Heart left ventricle (tissue), 16 donors: ENCODE measurements at places on chromosomes 2 and 18. TPM values are rescaled to one million over a fixed set of nuclear protein-coding genes. Genes with fewer than 3 reads are reported as not detected.

- H3K4me3 ChIP-seq: no peak overlapping the region
- no peak overlapping the region for H3K27ac ChIP-seq
- DNase-seq: no peak
- no peaks in the 10 kb centered on the region for H3K27me3 ChIP-seq
- no peaks in the 10 kb centered on the region for H3K36me3 ChIP-seq
Measured at GRCh38 chr18:63001861-63002260, 286.5 kb downstream of the PHLPP1 start.

GRCh38 chr2:177589186-177589585 lies 196.6 kb downstream of the AGPS start:
- H3K4me1 ChIP-seq: no peaks in the 10 kb centered on the region
- no peak overlapping the region for H3K4me3 ChIP-seq

DNA sequence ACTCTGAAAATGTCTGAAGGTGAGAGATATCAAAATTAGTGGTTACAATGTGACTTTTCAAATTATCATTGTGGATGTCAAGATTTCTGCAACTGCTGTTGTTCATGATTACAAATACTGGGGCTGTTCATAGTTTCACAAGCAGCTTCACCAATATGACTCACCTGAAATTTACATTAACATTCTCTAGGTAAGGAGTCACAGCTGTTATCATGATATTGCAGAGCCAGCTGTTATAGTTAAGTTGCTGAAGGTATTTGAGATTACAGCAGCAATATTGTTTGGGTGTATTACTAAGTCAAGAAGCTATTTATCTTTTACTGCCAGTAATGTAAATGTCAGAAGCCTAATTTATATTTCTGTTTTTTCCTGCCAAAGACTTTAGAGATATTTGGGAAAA lies 140.0 kb downstream of the MC4R start:
- no peaks in the 10 kb centered on the region for H3K4me1 ChIP-seq
- H3K4me3 ChIP-seq: no peak overlapping the region
- no peaks in the 10 kb centered on the region for H3K36me3 ChIP-seq
- H3K27me3 ChIP-seq: no peaks in the 10 kb centered on the region
- DNase-seq: no peak
- no peak overlapping the region for H3K27ac ChIP-seq

DNA sequence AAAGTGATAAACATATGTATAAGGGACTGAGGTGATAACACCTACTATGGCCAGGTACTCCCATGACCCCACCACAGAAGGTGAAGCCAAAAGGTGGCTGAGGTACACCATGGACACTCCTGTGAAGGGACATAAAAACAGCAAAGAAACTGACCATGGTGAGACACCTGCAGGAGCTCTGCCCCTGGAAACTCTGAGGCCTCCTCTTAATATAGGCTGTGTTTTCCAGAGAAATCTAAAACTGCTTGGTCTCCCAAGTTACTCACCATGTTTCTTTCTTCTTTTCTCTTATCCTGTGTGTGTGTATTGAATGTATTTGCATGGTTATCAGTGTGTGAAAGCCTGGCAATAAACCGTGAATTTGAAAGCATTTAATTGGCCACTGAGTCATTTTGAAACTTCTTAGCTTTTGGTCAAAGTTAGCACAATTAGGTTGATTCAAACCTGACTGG lies 739.3 kb upstream of the GCFC2 start:
- H3K4me3 ChIP-seq: no peak overlapping the region
- DNase-seq: no peak
- no peak overlapping the region for H3K27ac ChIP-seq
- H3K36me3 ChIP-seq: no peaks in the 10 kb centered on the region
- H3K27me3 ChIP-seq: no peaks in the 10 kb centered on the region

DNA sequence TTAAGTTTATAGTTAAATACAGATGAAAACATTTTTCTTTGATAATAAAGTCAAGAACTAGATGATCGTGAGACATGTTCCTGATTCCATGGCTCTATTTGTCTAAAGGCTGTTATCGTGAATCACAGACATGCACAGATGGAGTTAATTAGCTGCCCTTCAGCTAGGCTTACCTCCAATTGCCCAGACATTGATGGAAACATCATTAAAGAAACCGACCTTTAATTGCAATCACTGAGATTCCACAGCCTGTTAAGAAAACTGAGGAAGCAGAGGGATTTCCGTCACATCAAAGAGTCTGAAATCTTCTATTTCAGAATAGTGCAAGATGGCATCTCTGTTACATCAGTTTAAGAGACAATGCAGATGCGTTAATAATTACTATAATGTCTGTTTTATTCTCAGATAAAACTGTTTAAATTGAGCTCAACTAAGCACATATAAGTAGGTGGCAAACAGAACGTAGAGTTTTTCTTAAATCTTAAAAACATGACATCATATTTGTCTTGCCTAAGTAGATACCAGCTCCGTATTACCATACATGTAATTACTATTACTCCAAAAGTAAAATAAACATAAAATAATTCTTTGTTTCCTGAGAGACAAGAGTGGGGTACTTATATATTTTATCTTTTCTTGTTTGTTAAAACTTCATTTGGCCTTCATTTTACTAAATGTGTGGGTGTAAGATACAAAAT lies 23.9 kb upstream of the CRACDL start:
- no peaks in the 10 kb centered on the region for H3K36me3 ChIP-seq
- no peaks in the 10 kb centered on the region for H3K4me1 ChIP-seq
- H3K4me3 ChIP-seq: no peak overlapping the region
- no peak overlapping the region for H3K27ac ChIP-seq

GRCh38 chr18:10846657-10847407 lies 302.5 kb downstream of the PIEZO2 start:
- no peak for DNase-seq
- H3K27ac ChIP-seq: no peak overlapping the region
- no peaks in the 10 kb centered on the region for H3K36me3 ChIP-seq

DNA sequence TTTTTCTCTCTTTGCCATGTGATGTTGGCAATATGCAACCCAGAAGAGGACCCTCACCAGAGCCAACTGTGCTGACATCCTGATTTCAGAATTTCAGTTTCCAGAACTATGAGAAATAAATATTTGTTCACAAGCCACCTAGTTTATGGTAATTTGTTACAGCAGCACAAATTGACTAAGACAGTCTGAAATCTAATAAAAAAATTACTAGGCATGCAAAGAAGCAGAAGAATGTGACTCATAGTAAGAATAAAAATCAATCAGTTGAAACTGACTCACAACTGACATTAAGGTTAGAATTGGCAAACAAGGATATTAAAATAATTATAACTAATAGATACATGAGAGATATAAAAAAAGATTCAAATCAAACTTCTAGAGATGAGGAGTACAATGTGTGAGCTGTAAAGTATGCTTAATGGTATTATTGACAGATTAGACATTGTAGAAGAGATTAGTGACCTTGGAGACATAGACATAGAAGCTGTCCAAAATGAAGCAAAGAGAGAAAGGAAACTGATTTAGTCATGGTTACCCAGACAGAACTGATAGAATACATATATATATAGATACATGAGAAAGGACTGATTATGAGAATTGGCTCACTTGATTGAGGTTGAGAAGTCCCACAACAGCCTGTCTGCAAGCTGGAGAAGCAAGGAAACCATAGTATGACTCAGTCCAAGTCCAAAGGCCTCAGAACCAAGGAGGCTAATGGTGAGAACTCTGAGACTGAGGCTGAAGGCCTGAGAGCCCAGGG lies 27.8 kb upstream of the TTC39C start:
- H3K36me3 ChIP-seq: no peaks in the 10 kb centered on the region
- H3K27ac ChIP-seq: no peak overlapping the region
- no peaks in the 10 kb centered on the region for H3K4me1 ChIP-seq
- no peak for DNase-seq
- no peaks in the 10 kb centered on the region for H3K27me3 ChIP-seq

- H3K27ac ChIP-seq: no peak overlapping the region
- H3K27me3 ChIP-seq: no peaks in the 10 kb centered on the region
- no peaks in the 10 kb centered on the region for H3K4me1 ChIP-seq
Measured at GRCh38 chr18:49020621-49021021, 69.9 kb upstream of the SMAD7 start.

- H3K4me3 ChIP-seq: no peak overlapping the region
- H3K27me3 ChIP-seq: no peaks in the 10 kb centered on the region
- no peak for DNase-seq
Measured at GRCh38 chr18:60259052-60259681, 113.4 kb downstream of the MC4R start.

GRCh38 chr18:63843008-63843407 lies 44.5 kb upstream of the SERPINB2 start:
- no peaks in the 10 kb centered on the region for H3K4me1 ChIP-seq
- no peak for DNase-seq
- H3K27ac ChIP-seq: no peak overlapping the region
- H3K36me3 ChIP-seq: no peaks in the 10 kb centered on the region
- H3K4me3 ChIP-seq: no peak overlapping the region

DNA sequence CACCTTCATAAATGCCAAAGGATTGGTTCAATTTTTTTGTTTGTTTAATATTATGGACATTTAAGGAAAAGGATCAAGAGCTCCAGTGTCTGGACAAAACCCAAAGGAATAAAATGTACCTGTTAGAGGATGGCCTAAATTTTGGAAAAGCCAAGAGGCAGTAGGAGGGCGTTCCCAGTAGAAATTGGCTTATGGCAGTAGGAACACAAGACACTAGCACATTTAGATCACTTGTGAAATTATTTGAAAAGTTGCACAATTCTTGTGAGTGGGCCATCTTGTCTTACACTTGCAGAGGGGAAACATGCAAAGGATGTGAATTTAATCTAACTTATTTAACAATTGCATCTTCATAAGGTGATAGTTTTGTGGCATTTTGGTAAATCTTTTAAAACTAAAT lies 3.2 kb downstream of the BZW1 start:
- no peak for DNase-seq
- no peak overlapping the region for H3K27ac ChIP-seq
- H3K4me3 ChIP-seq: no peak overlapping the region
- no peaks in the 10 kb centered on the region for H3K27me3 ChIP-seq
- H3K36me3 ChIP-seq: peaks cover 37% of the 10 kb centered on the region

GRCh38 chr2:120383631-120384340 lies 37.9 kb downstream of the INHBB start:
- no peak overlapping the region for H3K4me3 ChIP-seq
- no peaks in the 10 kb centered on the region for H3K36me3 ChIP-seq
- H3K4me1 ChIP-seq: no peaks in the 10 kb centered on the region
- H3K27me3 ChIP-seq: no peaks in the 10 kb centered on the region
- H3K27ac ChIP-seq: no peak overlapping the region

Gene FBXO48
- total RNA-seq: 1.3 TPM

Gene SDC1
- 0.21 TPM for total RNA-seq

Gene SLC4A5
- 3.0 TPM for total RNA-seq

Gene ATOH8
- 68.1 TPM for total RNA-seq

Gene RNF144A
- 21.2 TPM for total RNA-seq

Gene SAG
- 1.4 TPM for total RNA-seq
